Stimulated activated CD4-positive, alpha-beta T cell treated with anti-CD3 and anti-CD28 coated beads, Interleukin-12 subunit alpha, Interleukin-12 subunit beta, amount 100 ng/mL, for 48 hours (primary cell): ENCODE measurements at places on chromosomes 5 and 9.

DNA sequence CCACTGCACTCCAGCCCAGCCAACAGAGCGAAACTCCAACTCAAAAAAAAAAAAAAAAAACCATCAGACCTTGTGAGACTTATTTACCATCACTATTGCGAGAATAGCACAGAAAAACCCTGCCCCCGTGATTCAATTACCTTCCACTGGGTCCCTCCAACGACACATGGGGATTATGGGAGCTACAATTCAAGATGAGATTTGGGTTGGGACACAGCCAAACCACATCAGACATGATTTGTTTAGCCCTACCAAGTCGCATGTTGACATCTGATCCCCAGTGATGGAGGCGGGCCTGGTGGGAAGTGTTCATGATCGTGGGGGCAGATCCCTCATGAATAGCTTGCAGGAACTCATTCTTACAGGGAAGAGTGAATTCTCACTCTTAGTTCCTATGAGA, 26.6 kb downstream of the MYO10 start:
- no peak for DNase-seq

DNA sequence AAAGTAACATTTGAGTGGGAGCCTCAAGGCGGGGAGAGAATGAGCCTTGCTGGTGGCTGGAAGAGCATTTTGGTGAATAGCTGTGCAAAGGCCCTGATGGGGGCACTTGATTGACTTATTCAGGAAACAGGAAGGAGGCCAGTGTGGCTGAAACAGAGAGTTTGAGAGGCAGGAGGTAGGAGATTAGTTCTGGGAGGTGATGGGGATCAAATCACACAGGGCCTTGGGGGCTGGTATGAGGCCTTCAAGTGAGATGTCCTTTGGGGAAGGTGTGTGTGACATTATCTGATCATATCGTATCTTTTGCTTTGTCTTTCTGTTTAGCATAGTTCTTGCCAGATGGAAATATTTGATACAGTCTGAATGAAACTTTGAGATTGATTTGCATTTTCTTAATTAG, 172.3 kb downstream of the TENT4A start:
- DNase-seq: no peak

DNA sequence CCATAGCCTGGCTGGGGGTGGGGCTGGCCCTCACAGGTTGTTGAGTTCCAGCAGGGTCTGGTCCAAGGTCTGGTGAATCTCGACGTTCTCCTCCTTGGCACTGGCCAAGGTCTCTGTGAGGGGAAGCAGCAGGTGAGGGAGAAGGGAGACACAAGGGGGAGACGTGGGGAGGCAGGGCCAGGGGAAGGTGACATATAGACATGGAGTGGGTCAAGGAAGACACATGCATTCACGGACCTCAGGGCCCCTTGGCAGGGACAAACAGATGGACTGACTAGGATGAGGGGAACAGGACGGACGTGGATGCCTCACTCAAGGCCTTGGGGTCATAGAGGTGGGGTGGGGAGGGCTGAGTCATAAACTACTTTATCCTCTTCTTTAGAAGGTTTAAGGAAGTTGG, 7.7 kb downstream of the TPM2 start:
- DNase-seq: no peak

DNA sequence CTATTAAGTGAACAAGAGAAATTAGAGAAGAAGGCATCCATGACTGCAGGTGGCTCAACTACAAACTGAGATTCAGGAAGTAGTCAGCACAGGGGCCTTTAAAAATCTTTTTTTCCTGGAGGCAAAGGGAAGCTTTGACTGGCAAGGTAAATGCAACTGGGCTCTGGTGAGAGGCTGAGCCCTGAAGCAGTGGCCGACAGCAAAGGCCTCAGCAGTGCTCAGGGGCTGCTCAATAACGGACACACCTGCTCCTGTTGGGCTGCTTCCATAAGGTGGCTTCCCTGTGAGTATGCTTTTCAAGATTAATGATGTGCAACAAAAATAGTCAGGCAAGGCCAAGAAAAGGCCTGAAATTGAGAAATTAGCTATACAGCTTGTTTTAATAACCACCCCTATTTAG, 134.2 kb upstream of the RGMB start:
- no peak for DNase-seq

GRCh38 chr5:8773046-8773615, 772.7 kb downstream of the SEMA5A start:
- no peak for DNase-seq

- no peak for DNase-seq
Observed at GRCh38 chr9:135500071-135500524, 384 bp upstream of the MRPS2 start.
